ENCODE measurements at places on chromosomes 3 and 15.

DNA sequence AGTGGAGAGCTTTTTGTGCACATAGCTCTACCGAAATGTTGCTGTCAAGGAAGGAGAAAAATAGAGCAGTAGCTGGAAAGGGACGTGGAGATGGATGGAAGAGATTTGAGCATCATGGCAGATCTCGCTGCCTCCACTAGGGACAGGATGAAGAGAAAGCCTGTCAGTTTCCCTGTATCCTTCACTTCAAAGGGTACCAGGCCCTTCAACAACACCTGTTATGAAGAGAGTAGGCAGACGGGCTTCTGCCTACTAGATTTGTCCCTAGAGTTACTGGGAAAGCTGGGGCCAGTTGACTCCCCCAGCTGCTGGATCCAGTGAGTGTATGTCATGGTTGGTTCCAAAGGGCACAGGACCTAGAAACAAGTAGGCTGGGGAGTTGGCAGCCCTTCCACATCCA lies 150.8 kb downstream of the TLE3 start:
- no peak for DNase-seq

DNA sequence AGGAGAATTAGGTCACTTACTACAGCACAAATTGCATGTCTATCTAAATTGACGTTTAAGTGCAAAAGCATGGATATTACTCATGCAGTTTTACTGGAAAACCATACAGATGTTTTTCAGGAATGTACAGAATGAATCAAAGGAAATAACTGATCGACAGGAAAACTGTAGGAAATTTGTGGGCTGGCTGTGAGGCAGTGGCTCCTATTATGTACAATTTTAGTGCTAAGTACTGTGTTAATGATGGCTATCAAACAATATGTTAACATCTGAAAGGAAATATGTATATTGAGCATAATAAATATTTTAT lies 6.9 kb downstream of the NUDT16 start:
- peak; percentile 41 for DNase-seq

- no peak for DNase-seq
Observed at GRCh38 chr3:117238806-117239205, 529.2 kb downstream of the TUSC7 start.

DNA sequence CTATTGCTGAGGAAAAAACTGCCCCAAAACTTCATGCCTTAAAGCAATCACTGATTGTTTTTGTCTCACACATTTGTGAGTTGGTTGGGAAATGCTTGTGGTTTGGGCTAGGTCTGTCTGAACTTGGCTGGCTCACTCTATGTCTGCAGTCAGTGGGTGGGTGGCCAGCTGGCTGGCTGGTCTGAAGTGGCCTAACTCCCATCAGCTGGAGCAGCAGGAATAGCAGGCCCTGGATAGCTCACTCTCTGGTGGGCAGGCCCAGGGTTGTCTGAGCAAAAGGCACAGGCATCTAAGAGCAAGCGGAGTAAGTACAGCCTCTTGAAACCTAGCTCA lies 37.7 kb upstream of the PRR20G start:
- peak; percentile 51 for DNase-seq

GRCh38 chr15:38059665-38060064 lies 125.2 kb downstream of the TMCO5A start:
- DNase-seq, result no peak

DNA sequence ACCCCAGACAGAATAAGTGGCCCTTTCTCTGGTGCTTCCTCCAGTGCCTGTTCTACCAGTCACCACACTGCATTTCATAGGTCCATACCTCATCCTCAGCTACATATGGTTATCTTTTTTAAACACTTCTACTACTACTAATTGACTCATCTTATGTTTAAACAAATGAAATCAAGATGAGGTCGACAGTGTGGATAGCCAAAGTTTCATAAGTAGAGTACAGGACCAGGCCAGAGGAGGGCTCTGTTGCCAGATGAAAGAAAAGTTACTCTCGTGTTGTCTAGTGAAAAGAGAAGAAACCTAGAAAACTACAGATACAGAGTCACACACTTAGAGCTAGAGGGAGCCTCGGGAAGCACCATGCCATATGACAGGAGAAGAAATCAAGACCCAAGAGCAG lies 296.1 kb downstream of the VPS13C start:
- no peak for DNase-seq

DNA sequence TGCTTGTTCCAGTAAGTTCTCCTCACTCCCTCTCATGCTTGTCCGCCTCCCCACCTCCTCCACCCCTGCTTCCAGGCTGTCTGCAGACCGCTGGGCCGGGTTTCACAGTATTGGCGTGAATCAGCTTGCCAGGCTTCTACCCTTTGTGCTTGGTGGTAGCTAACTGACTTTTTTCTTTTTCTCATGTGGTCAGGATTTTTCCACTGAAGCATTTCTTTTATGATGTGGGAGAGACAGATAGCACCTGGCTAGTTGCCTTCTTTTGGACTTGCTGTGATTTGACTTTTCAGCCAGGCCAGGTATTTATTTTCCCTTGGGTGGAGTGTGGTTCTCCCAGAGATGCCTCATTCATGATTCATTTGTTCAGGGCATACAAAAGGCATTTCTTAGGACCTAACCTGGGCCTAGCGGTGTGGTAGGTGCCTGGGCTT lies 60.6 kb downstream of the ST6GAL1 start:
- no peak for DNase-seq

DNA sequence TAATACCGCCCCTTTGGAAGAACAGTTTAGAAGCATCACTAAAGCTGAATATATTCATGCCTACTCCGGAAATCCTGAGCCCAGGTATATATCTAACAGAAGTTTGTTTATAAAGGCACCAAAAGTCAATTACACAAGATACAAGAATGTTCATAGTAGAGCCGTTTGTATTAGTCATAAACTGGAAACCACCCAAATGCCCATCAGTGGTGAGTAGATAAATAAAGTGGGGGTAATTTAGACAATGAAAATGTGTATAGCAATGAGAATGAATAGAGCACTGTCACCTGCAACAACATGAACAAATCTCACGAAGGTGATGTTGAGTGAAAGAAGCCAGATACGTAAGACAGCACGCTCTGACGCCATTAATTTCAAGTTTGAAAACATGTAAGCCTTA lies 68.3 kb upstream of the GLCE start:
- DNase-seq, result peak; percentile 28

GRCh38 chr3:126792998-126793397 lies 89.0 kb downstream of the CHCHD6 start:
- DNase-seq, result no peak

- DNase-seq, result peak; percentile 13
Observed at GRCh38 chr3:23952646-23953045, 7.6 kb downstream of the NR1D2 start.

- peak; percentile 77 for DNase-seq
Observed at GRCh38 chr3:5194801-5195509, 7.4 kb downstream of the EDEM1 start.

DNA sequence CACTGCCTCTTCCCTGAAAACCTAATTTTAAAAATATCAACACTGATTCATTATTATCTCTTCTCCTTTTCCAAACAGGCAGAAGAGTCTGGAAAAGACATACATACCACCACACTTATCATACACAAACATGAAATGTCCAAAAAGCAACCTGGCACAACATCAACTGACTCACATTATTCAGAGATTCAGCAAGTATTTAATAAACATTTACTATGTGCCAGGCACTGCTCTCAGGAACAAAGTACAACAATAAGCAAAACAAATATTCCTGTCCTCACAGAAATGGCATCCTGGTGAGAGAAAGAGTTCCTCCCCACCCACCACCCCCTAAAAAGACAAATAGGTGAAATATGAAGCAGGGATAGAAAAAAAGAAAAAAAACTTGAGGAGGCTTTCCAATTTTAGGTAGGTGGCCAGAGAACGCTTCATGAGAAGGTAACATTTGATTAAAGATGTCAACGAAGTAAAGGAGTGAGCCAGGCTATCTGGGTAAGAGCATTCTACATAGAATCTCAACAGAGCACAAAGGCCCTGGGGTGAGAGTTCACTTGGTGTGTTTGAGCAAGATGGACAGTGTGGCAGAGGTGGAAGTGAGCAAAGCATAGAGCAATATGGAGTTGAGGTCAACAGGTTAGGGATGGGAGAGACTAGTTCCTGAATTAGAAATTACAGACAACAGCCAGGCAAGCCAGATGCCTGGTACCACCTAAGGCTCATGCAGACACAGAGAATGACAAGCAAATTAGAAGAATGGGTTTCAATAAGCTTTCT lies 141.7 kb downstream of the OSBPL10 start:
- DNase-seq, result no peak

DNA sequence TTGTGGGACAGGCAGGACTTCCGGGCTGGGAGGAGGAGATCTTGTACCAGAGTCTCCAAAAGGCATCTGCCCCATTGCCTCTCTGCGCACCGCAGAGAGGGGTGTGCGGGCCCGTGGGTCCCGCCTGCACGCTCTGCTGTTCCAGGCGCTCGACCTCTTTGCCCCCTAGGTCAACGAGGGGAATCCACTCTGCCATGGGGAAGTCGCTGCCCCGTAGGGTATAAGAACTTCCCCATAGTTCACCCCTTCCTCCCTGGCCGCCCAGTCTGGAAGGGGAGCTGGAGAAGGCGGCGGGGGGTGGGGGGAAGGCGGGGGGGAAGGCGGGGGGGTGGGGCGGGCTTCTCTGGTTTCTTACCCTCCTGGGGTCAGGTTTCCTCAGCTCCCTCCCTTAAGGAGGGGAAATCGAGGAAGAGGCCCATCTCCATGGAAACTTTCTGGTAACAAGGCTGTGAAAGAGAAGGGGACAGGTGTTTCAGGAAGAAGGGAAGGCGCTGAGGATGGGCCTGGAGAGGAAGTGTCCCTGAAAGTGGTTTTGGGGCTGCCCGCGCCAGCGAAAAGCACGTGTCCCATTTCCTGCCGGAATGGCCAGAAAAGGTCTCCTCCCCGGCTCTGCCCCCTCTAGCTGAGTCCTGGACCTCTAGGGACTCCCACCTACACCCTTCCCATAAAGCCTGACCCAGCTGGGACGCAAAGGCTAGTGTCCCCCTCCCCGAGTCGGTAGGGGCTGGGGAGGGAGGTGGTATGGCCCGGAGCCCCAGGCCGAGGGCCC lies 27.5 kb downstream of the NR1I2 start:
- DNase-seq, result no peak

- peak; percentile 40 for DNase-seq
Observed at GRCh38 chr3:150743508-150743907, 19.5 kb downstream of the SIAH2 start.

- peak; percentile 86 for DNase-seq
Observed at GRCh38 chr15:55917881-55918296, 75.5 kb downstream of the NEDD4 start.

- peak; percentile 84 for DNase-seq
Observed at GRCh38 chr15:35305946-35306345, 220.9 kb upstream of the NANOGP8 start.

DNA sequence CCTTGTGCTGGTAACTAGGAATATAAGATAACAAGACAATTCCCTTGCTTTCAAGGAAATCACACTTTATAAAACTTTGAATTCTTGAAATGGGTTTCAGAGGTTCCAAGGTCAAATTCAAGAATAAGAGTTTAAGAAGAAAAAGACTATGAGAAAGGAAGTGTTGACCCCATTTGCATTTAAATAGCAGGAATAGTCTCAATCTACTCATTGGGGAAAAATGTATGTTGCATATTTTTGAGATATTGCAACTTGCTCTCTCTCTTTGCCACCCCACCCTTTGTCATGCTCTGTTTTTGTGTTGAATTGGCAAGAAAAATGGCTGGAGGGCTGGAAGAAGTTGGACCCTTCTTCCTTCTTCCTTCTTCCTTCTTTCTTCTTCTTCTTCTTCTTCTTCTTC lies 699.2 kb downstream of the TUSC7 start:
- peak; percentile 35 for DNase-seq

DNA sequence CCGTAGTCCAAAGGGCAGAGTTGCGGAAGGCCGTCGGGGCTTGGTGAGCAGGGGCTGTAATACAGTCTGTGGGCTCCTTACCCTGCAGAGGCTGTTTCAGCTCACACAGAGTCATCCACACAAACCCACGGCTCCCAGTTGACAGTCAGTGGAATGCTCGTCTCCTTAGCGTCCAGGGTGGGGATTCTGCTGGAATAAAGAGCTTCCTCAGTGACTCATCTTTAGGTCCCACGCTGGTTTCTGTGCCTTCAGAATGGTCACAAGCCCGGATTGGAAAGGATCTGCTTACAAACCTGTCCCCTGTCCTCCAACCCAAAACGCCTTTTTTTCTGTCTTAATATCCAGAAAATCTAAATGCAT lies 201.3 kb upstream of the TPM1 start:
- DNase-seq, result peak; percentile 35

- DNase-seq, result no peak
Observed at GRCh38 chr3:126461450-126462070, 14.1 kb downstream of the ZXDC start.

DNA sequence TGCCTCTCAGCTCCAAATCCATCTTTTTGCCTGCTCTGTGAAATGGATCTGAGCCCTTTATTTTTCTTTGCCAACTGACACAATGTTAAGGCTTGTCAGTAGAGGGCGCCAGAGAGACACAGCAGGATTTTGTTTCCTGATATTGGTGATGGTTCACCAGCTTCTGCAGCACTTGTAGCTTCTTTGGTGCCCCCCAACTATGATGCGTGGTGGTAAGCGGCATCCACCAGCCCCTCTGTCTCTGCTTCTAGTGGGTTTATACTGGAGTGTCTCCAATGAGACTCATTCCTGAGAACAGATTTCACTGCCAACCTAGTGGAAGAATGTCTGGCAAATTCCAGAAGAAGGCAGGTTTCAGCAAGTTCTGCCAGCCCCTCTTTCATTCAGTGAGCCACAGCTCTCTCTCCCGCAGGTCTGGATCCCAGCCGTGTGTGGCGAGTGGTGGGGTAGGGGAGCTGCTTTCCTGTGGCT lies 471.9 kb upstream of the FRG2C start:
- peak; percentile 42 for DNase-seq

DNA sequence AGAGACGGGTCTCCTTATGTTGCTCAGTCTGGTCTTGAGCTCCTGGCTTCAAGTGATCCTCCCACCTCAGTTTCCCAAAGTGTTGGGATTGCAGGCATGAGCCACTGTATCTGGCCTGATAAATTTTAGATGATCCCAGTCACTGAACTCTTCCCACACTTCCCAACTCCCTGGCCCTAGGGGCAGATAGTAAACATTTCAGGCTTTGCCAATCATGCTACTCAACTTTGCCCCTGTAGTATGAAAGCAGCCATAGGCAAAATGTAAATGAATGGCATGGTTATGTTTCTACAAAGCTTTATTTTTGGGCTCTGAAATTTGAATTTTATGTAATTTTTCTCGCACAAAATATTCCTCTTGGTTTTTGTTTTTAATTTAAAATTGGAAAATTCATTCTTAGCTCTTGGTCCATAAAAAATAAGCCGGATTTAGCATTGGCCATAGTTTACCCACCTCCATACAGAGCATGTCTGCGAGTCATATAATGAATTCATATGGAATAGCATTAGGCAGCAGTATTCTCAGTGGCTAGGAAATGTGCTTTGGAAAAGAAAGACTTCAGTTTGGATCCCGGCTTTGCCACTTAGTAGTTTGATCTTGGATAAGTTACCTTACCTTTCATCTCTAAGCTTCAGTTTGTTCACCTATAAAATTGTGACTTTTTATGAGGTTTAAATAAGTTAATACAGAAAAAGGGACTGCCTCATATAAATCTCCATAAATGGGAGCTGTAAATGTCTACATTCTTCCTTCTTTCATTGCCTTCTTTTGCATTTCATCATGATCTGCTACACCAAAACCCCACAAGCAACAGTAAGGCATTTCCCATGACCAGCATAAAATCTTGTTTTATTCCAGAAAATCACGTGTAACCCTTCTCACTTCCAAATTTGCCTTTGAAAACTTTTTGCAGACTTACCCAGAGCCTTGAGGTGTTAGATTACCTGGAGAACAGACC lies 360.3 kb upstream of the TPM1 start:
- no peak for DNase-seq

- no peak for DNase-seq
Observed at GRCh38 chr3:171559586-171559985, 99.4 kb upstream of the TNIK start.
